ENCODE measurements at places on chromosomes 13 and 19.

GRCh38 chr13:97875218-97875617 lies 78.3 kb upstream of the IPO5 start:
- no peak overlapping the region for H3K27ac ChIP-seq
- no peak overlapping the region for H3K4me3 ChIP-seq
- no peak for DNase-seq
- H3K27me3 ChIP-seq = no peaks in the 10 kb centered on the region

GRCh38 chr13:68675209-68675608 lies 1432.4 kb upstream of the ATXN8OS start:
- H3K27me3 ChIP-seq = no peaks in the 10 kb centered on the region
- H3K4me1 ChIP-seq = peaks cover 31% of the 10 kb centered on the region
- peaks cover 2% of the 10 kb centered on the region for H3K36me3 ChIP-seq
- H3K27ac ChIP-seq = peak overlapping the region; percentile 34

DNA sequence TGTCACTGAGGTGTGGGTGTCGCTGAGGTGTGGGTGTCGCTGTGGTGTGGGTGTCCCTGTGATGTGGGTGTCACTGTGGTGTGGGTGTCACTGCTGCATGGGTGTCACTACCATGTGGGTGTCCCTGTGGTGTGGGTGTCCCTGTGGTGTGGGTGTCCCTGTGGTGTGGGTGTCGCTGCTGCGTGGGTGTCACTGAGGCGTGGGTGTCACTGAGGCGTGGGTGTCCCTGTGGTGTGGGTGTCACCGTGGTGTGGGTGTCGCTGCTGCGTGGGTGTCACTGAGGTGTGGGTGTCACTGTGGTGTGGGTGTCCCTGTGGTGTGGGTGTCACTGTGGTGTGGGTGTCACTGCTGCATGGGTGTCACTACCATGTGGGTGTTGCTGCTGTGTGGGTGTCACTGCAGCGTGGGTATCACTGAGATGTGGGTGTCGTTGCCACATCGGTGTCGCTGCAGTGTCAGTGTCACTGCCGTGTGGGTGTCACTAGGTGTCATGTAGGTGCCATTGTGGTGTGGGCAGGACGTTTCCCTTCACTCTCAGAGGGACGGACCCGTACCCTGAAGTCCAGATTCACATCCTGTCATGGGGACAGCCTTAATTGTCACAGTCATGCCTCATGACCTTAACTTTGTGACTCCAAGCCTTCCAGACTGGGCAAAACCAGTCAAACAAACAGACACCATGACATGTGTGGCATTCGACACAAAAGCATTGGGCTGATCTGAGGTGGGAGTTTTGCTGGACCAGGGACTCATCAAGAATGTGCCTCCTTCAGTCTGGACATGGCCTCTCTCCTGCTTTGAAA lies 12.7 kb upstream of the GAS6 start:
- H3K4me3 ChIP-seq = no peak overlapping the region
- H3K36me3 ChIP-seq = no peaks in the 10 kb centered on the region
- DNase-seq = no peak

- peak overlapping the region; percentile 90 for H3K4me3 ChIP-seq
- peaks cover 75% of the 10 kb centered on the region for H3K4me1 ChIP-seq
- peak overlapping the region; percentile 87 for H3K27ac ChIP-seq
- no peak for DNase-seq
- H3K27me3 ChIP-seq = peaks cover 8% of the 10 kb centered on the region
Measured at GRCh38 chr13:73062468-73062867, 3.7 kb downstream of the KLF5 start.

GRCh38 chr19:31668921-31669320 lies 319.7 kb upstream of the TSHZ3 start:
- no peak overlapping the region for H3K4me3 ChIP-seq
- no peaks in the 10 kb centered on the region for H3K36me3 ChIP-seq
- H3K27me3 ChIP-seq = no peaks in the 10 kb centered on the region
- peaks cover 12% of the 10 kb centered on the region for H3K4me1 ChIP-seq
- no peak for DNase-seq
- no peak overlapping the region for H3K27ac ChIP-seq

DNA sequence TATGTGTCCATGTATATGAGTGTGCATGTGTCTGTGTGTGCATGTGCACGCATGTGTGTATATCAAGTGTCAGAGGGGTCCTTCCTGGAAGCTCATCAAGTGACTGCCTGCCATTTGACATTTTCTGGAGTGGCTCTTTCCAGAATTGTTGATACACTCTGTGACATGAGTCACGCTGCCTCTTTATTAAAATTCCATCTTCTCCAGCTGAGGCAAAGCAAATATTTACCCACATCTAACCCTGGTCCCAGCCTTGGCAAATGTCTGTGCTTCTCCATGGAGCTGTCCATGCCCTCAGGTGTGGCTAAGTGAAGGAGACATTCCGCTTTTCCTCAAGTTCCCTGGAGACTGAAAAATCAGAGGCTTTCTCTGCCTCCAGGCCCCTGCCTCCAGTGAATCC lies 88.2 kb upstream of the MBNL2 start:
- H3K4me1 ChIP-seq = peaks cover 22% of the 10 kb centered on the region
- no peaks in the 10 kb centered on the region for H3K27me3 ChIP-seq
- H3K36me3 ChIP-seq = no peaks in the 10 kb centered on the region
- DNase-seq = no peak

DNA sequence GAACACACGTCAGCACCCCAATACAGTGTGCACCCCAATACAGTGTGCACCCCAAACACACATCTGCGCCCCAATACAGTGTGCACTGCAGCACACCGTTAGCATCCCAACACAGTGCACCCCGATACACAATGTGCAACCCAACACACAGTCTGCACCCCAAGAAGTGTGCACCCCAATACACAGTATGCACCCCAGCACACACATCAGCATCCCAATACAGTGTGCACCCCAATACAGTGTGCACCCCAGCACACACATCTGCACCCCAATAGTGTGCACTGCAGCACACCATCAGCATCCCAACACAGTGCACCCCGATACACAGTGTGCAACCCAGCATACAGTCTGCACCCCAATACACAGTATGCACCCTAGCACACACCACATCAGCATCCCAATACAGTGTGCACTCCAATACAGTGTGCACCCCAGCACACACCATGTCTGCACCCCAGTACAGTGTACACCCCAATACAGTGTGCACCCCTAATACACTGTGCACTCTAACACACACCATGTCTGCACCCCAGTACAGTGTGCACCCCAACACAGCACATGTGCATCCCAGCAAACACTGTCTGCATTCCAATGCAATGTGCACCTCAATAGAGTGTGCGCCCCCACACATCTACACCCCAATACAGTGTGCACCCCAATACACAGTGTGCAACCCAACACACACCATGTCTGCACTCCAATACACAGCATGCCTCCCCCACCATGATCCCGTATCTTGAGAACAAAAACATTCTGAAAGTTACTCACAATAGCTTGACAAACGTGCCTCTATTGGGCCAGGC lies 855 bp upstream of the CARS2 start:
- H3K4me1 ChIP-seq = peaks cover 38% of the 10 kb centered on the region
- peaks cover 4% of the 10 kb centered on the region for H3K36me3 ChIP-seq

DNA sequence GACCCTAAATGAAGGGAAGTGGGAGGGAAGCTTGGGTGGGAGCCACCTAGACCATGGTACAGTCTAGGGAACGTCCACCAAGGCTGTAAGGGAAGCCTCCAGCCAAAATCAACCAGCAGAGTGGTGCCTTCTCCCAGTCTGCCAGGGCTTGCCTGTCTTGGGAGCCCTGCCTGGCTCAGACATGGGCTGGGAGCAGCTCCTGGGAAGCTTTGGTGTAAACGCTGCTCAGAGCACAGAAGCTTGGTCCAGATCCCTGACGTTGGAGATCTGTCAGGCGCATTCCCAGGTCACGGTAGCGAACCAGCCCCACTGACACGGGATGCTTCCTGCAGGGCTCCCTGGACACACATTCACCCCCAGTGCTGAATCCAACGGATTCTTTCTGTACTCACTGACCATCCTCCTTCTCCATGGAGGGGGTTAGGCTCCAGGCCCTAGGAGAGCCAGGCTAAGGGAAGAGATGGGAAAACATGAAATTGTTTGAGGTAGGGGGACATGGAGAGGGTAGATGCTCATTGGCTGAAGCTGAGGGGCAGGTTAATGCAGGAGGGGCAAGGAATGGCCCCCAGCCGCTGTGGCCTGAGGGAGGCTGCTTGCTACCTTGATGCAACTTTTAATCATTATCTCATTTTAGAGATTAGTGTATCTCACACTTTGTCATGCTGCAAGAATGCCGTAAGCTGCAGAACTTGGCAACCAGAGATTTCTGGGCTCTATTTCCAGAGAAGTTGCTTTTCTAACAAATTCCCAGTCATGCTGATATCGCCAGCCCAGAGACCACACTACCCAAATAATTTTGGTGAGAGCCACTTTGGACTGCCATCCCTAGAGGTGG lies 195.8 kb downstream of the UQCRFS1 start:
- no peak for DNase-seq
- H3K4me3 ChIP-seq = no peak overlapping the region
- H3K4me1 ChIP-seq = no peaks in the 10 kb centered on the region
- H3K27me3 ChIP-seq = peaks cover 51% of the 10 kb centered on the region

- peak overlapping the region; percentile 91 for H3K27ac ChIP-seq
- H3K36me3 ChIP-seq = peaks cover 4% of the 10 kb centered on the region
- H3K27me3 ChIP-seq = no peaks in the 10 kb centered on the region
- DNase-seq = no peak
Measured at GRCh38 chr19:15249972-15250639, 17.9 kb upstream of the EPHX3 start.
